ENCODE measurements at places on chromosomes 2 and 18.

DNA sequence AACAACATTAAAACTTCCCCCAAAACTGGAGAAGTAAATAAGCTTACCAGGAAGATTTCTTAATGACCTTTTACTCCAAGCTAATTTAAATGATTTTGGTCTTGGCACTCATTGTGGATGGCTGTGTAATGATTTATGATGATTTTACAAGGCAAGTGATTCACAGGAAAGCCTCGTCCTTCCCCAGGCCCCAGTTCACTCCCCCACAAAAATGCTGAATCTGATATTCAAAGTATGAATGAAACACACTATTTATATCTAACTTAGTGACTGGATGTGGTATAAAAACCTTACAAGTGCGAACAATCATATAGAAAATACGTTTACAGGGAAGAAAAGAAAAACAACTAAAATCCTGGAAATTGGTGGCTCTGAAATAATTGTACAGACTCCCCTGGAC, 49.8 kb downstream of the ZNF516 start:
- no peak for DNase-seq

DNA sequence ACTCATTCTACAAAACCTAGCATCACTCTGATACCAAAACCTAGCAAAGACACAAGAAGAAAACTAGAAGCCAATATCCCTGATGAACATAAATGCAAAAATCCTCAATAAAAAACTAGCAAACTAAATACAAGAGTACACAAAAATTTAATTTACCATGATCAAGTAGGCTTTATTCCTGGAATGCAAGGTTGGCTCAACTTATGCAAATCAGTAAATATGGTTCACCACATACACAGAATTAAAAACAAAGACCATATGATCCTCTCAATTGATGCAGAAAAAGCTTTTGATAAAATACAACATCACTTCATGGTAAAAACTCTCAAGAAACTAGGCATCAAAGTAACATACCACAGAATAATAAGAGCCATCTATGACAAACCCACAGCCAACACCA, 188.3 kb downstream of the ETAA1 start:
- no peak for DNase-seq

DNA sequence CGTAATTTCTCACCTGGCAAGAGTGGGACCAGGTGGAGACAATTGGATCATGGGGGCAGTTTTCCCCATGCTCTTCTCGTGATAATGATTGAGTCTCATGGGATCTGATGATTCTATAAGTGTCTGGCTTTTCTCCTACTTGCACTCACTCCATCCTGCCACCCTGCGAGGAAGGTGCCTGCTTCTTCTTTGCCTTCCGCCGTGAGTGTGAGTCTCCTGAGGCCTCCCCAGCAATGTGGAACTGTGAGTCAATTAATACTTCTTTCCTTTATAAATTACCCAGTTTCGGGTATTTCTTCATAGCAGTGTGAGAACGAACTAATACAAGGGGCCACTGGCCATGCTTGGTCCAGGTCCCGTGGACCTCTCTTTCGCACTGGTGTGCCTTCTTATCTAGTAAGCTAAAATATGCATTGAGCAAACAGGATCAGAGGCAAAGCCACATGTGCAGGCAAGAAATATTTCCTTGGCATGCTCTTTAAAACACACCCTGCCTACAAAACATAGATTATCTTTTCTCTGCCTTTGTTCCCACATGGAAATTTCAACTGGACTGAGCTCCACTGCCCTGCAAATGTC, 821.1 kb downstream of the TRIB2 start:
- DNase-seq = no peak

DNA sequence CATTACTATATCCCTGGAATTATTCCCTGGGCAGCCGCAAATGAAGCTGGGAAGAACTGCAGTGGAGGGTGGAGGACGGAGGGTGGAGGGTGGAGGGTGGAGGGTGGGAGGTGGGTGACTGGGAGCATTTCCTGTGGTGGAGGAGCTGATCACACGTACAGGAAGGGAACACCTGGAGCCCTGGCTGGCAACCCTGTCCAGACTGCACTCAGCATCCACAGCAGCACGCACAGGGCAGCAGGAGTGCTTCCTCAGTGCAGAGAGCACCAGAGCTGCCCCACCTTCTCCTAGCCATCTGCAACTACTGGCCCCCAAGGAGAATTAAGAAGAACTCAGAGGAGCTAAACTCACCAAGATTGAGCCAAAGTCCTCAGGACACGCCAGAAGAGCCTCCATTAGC, 249.9 kb downstream of the EIPR1 start:
- no peak for DNase-seq

GRCh38 chr2:201205515-201205849, 22.5 kb downstream of the CASP10 start:
- no peak for DNase-seq

DNA sequence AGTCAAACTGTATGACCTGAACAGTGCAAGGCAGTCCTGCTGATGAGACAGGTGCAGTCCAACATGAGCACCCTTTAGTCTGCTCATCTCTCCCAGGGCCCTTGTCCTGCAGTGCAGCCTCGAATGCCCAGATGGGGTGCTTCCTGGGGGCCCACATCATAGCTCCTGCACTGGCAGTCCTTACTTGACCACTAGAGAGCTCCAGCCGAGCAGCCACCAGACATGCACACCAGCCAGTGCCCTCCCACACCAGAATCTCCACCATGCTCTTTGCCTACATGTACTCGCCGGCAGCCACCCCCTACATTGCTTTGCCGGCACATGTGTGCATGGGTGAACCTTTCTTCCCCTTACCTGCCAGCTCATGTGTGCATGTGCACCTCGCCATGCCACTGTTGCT, 188.8 kb upstream of the GULP1 start:
- no peak for DNase-seq

DNA sequence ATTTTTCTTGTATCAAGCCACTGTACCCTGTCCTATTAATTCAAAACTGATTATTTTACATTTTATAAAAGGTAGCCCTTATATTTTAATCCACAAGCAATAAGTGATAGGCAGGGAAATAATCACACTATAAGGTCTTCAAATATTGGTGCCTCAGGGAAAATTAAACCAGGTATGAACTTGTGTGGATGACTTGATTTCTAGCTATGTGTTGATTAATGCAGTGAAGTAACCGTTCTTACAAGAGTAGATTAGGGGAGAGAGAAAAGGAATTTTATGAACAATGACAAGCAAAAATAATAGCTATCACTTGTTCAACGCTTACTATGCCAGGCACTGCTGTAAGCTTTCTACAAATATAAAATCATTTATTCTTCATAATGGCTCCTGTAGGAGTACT, 199.6 kb downstream of the PTGR3 start:
- no peak for DNase-seq

DNA sequence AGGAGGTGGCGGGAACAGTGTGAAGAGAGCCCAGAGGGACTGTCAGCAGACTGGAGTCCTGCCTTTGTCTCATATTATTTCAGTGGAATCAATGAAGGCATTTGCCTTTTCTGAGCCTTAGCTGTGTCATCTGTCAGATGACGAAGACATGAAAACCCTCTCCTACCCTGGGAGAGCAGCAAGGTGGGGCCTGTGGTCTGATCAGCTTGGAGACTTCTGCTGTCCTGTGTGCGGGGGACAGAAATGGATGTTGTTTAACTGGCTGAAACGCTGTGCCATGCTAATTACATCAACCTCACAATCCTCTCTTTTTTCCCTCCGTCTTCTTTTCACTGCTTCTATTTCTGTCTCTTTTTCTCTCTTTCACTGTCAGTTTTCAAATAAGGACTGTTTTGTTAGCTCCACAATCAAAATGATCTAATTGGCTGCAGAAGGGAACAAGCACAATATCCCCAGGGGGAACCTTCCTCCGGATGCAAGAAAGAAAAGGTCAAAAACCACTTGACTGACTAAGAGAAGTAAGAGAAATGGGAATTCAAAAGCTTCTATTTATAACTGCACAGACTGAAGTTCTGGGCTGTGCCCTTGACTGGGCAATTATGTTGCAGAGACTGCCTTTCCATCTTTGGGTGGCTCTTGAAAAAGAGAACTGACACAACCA, 340.1 kb downstream of the CLIP4 start:
- no peak for DNase-seq

DNA sequence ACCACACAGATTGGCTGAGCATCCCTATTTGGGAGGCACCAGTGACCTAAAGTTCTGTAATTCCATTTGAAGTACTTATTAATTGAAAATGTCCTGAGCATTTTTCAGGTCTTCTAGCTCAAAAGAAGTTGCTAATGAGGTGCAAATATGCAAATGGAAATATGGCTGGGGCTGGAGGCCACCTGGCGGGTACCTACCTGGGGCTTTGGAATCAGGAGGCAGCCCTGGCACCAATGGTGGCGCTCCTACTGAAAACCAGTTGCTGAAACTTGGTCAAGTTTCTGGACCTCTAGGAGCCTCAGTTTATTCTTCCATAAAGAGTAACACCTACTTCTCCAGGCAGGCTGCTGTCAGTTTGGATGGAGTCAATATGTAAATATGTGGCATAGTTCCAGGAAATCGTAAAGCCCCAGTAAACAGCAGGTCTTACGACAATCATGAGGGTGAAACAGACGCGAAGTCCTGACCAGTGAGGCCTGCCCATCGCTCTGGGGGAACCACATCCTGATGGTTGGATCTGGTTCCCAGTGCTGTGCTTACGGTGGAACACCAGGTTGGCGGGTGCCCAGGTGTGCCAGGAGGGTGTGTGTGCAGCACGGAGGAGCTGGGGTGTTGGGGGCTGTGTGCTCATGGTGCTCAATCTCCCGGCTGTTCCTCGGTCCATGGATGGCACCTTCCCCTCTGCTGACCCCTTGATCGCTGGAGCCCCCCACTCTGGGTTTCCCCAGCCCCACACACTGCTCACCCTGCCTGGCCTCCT, 186.1 kb downstream of the TWIST2 start:
- DNase-seq = peak; percentile 46

GRCh38 chr18:58505181-58505580, 123.7 kb downstream of the ALPK2 start:
- DNase-seq = no peak

DNA sequence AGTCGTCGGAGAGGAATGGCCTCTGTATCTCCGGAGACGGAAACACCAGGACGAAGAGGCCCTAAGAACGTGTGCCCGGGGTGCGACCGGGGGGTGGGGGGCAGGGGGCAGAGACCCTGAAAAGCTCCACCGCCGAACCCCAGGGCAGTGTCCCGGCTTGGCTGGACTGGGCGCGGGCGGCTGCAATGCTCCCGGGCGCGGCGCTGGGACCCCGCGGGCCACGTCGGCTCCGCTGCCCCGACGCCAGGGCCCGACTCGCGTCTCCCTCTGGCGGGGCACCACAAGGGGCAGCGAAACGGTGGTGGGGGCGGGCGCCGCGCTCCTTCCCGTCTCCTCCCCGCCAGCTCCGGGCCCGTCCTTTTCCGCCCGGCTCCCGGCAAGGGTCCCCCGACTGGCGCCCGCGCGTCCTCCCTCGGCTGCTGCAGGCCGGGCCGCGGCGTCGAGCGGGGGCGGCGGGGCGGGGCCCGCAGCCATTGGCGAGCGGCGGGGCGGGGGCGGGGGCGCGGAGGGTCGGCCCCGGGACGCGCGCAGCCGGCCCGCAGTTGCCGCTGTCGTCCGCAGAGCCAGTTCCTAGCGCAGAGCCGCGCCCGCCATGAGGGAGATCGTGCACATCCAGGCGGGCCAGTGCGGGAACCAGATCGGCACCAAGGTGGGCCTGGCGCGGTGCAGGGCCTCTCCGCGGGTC, at the start of gene TUBB6:
Gene TUBB6 (plus strand): TSS at position 541 of the 685 bp plus-strand sequence. CDS start 52 bp downstream, at position 593.
- peak; percentile 89 for DNase-seq

Data from left forelimb (tissue), 1 donor.